ENCODE measurements at places on chromosomes 16 and 17.

DNA sequence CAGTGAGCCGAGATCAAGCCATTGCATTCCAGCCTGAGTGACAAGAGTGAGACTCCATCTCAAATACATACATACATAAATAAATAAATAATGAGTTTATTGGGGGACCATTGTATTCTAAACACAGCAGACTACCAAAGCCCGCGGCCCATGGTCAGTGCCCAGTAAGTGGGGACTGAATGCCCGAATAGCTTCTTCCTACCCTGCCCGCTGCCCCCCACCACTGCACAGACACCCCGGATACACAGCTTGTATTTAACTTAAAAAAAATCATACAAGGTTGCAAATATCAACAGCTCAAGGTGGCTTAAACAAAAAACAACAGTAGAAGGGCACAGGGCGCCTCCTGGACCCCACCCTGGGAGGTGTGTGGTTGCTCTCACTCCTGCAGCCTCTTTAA lies 22.6 kb upstream of the TLK2 start:
- DNase-seq = no peak

- no peak for DNase-seq
Observed at GRCh38 chr17:42459256-42459800, 650 bp downstream of the ATP6V0A1 start.

DNA sequence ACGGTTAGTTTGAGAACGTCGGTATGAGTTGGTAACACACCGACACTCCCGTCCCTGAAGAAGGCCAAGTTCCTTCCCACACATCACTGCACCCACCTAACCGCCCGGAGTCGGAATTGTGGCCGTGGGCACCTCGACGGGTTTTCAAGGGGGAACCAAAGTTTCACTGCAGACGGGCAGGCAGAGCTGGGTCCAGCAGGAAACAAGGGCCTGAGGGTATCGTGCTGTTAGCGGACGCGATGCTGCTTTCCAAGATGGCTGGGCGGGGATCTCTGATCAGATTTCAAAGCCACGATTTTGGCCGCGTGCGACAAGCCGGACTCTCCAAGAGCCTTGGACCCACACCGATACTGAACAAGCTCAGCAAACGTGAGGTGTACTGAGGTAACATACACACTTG lies 82.3 kb upstream of the DOC2B start:
- no peak for DNase-seq

DNA sequence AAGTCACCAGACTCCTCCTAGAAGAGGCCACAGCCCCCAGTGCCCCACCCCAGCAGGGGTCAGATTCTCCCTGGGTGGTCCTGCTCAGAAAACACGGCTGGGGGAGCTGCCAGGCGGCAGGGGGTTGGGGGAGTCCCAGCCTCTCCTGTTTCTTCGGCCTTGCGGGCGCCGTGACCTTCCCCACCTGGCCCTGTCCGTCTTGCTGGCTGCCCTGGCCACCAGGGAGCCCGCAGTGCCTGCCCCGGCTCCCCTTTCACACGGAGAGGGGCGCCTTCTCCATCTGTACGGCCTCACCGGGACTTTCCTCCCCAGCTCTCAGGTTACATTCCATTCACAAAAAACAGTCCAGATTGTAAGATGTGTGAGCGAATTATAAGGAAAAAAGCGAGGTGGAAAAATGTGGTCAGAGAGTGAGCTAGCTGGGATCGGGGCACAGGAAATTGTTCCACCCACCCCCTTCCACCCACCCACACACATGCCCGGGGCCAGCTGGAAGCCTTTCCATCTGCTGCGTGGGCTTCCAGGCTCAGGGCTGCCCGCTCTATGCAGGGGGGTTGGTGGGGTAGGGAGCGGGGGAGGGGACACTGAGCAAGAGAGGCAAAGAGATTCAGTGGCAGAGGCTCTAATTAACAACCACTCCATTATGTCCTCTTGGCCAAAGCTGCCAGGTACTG lies 14.6 kb upstream of the CIBAR2 start:
- DNase-seq = no peak

GRCh38 chr17:62059414-62059813 lies 5.7 kb downstream of the MED13 start:
- no peak for DNase-seq

DNA sequence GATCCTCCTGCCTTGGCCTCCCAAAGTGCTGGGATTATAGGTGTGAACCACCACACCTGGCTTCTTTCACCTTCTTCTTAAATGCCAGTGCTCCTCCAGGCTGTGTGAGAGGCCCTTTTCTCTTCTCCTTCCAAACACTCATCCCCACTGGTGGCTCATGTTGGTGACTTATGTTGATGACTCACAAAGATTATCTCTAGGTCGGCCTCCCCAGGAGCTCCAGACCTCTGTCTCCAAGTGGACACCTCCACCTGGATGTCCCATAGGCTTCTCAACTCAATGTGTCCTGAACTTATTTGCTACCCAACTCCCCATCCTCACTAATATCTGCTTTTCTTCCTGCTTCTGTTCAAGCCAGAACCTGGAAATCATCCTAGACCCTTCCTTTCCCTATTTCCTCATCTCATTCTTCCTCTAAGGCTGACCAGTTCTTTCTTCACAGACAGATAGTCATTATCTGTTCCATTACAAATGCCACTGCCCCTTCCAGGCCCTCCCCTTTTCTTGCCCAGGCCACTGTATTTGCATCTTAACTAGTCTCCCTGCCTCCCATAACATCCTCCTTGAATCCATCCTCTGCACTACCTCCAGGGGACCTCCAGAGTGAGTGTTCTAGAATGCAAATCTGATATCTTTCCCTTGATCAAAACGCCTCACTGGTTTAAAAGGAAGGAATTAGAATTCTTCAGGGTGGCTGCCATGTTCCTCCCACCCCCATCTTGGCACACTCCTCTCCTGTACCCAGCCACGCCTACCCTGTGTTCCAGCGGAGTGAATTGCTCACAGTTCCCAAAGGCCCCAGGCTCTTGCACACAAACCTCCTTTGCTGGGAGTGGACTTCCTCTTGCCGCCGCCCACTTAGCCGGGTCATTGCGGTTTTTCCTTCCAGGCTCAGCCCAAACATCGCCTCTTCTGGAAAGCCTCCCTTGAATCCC lies 34.8 kb upstream of the FBXO47 start:
- DNase-seq = no peak

- DNase-seq = no peak
Observed at GRCh38 chr17:51507444-51507843, 247.1 kb downstream of the UTP18 start.

DNA sequence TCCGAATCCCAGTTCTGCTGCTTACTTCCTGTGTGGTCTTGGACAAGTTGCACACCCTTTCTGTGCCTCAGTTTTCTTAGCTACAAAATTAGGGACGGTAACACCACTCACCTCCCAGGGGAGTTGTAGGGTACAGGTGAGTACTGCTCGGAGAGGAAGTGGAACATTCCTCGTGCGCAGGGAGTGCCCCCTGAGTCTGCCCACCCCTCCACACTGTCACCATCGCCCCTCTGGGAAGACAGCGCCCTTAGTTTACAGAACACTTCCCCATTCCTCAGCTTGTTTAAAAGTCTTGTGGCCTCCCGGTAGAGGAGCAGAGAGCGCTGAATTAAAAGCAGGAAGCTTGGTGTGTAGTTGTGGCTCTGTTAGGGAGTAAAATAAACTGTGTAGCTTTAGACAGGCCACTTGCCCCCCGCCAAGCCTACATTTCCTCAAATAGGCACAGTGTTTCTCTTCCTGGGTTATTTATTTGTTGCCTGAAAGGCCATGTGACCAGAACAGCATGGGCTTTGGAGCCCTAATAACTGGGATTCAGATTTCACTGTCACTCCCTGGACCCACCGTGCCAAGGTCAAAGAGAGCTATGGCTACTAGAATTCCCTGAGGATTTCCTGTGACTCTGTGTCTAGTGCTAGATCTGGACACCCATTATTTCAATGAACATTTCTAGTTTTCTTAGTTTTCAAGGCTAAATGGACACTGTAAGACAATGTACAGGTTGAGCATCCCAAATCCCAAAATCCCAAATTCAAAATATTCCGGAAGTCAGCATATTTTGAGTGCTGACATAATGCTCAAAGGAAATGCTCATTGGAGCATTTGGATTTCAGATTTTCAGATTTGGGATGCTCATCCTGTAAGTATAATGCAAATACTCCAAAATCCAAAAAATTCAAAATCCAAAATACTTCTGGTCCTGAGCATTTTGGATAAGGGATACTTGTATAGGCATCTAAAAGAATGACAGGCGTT lies 372.5 kb downstream of the SNX29 start:
- no peak for DNase-seq

- DNase-seq = no peak
Observed at GRCh38 chr16:22092143-22092933, at the start of gene VWA3A. Gene VWA3A (plus strand): TSS chr16:22092541. CDS start chr16:22092638, 97 bp downstream.

GRCh38 chr16:281660-282255 lies 1.2 kb upstream of the PDIA2 start:
- DNase-seq = no peak

Data from GM12864 (cell line).